ENCODE measurements at places on chromosomes 7 and 10.

DNA sequence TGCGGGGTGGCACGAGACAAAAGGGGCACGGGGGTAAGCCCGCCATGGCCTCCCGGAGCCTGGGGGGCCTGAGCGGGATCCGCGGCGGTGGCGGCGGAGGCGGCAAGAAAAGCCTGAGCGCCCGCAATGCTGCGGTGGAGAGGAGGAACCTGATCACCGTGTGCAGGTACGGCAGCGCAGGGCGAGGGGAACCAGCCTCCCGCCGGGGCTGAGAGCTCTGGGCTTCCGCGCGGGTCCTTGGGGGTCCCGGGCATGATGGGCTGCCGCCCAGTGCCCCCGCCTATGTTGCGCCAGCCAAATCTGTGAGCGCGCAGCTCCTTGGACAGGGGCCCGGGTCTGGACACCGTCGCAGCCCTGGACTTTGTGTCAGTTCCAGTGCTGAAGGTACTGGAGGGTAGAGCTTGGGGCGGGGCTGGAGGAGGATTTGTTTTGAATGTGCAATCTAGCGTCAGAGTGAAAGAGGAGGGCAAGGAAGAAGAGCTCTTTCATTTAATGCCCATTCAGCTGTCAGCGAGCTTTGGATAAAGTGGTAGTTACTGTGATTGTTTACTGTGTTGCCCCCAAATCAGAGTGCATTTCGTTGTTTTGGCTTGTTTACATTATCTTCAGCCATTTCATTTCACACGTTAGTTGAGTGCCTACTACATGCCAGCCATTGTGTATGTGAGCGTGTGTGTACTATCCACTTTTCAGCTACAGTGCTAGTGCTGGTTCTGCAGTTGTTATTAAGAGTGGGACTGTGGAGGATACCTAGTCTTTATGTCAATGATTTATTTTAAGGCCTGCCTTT lies 777 bp downstream of the RUNDC3B start:
- peak; percentile 12 for DNase-seq

DNA sequence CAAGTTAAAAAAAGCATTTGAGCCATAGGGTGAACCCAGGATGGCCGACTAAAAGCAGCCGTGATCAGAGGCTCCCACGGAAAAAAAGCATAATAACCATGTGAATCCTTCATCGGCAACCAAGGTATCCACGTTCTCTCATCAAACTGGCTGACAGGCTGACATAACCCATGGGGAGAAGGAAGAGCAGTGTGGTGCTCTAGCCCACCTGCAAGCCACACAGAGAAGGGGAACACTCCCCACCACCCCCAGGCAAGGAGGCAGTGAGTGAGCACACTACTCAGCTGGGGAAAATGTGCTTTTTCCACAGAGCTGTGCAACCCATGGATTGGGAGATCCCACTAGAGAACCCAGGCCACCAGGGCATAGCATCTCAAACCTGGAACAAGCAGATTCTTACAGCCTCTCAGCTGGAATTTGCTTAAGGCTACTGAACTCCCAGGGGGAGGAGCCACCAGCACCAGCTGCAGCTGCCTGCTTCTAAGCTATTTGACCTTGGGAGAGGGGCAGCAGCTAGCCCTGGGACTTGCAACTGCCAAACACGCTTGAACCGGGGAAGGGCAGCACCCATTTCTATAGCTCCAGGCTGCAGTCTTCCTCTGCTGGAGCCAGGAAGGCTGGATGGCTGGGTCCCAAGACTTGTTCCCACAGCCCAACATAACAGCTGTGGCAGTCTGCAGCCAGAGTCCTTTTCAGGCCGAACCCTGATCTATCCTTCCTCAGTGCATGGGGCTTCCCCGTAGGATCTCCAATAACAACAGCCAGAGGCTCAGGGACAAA lies 178.2 kb upstream of the NRG3 start:
- DNase-seq = no peak

GRCh38 chr7:128137181-128137580 lies 103.9 kb upstream of the LEP start:
- DNase-seq = no peak

GRCh38 chr10:15469111-15469510 lies 98.0 kb upstream of the FAM171A1 start:
- no peak for DNase-seq

GRCh38 chr7:80515298-80515697 lies 3.4 kb upstream of the GNAT3 start:
- DNase-seq = no peak

DNA sequence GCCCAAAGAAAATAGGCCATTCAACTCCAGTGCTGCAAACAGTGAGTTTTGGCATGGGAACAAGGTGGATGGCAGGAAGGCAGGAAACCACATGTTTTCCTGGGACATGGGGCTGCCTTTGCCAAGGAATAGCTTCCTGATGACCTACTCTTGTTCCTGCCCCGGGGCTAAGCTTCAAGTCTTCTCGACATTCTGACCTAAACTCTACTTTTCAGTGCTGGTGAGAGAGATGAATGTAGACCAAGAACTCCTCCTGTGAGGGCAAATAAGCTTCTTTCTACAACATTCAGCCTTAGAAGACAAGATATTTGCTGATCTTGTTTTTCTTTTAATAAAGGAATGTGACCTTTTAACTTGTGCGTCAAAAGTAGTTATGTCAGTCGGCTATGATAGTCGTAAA lies 199.0 kb downstream of the GPR37 start:
- DNase-seq = no peak

DNA sequence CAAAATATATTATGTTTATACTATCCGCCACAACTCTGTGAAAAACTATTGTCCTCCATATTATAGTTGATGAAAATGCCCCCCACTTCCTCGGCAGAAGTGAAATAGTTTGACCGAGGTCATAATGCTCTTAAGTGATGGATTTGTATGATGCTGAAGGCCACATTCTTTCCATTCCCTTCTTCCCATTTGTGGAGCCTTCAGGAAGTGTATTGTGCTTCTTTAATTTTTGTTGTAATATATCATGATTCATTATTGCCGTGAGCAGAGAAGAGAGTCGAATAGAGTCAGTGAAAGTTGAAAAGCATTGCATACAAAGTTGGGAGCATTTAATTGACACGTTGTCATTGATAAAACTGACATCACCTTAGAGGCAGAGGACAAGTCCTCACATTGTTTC lies 460.3 kb downstream of the SUGCT start:
- no peak for DNase-seq

DNA sequence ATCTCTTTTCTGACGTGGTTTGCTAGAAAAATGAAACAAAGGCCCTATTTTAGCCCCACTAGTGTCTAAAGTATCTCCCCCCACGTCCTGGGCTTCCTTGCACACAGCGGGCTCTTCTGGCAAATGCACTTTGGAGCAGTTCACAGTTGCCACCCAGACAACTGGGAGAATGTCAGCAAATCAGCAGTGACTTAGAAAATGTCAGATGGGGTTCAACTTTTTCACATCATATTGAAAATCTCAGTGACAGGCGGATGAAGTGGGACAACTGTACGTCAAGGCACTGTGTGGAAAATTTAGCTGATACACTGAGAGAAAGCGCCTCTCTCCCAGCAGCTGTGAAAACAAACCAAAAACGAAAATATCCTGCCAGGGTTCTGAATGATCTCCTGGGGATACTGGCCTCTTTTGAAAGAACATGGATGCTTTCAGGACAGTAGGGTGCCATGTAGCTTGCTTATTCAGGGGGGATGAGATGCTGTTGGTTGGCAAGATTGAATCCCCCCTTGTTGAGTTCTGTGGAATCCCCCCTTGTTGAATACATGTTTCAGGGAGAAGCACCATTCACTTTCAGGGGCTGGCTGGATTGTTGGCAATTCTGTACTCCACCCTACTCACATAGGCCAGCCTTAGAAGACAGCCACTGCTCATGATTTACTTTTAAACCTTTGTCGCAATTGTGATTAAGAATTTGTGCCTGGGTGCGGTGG lies 372.8 kb upstream of the CELF2 start:
- no peak for DNase-seq

DNA sequence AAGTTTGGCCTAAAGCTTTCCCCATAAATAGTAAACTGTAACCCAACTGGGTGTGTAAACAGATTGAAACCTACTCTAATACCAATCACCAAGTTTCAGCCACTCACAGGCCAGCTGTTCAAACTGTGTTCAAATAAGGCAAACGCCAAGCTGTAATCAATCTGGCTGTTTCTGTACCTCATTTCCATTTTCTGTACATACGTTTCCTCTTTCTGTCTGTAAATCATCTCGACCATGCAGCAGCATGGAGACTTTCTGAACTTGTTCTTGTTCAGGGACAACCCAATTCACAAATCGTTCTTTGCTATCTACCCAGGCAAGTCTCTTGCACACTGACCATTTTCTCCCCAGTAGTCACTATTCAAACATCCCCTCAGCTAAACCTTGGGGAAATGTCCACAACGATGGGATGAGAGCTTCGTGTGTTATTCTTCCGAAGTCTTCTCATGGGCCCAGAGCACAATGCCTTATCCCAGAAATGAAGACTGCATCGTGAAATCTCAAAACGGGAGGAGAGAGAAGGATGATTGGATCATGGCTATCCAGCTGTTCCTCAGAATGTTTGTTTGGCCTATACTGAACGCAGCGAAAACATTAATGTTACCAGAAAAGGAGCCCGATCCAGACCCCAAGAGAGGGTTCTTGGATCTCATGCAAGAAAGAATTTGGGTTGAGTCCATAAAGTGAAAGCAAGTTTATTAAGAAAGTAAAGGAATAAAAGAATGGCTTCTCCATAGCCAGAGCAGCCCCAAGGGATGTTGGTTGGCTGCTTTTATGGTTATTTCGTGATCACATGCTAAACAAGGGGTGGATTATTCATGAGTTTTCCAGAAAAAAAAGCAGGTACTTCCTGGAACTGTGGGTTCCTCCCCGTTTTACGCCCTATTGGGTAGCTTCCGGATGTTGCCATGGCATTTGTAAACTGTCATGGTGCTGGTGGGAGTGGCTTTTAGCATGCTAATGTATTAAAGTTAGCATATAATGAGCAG lies 86.2 kb downstream of the SLC16A9 start:
- DNase-seq = no peak

DNA sequence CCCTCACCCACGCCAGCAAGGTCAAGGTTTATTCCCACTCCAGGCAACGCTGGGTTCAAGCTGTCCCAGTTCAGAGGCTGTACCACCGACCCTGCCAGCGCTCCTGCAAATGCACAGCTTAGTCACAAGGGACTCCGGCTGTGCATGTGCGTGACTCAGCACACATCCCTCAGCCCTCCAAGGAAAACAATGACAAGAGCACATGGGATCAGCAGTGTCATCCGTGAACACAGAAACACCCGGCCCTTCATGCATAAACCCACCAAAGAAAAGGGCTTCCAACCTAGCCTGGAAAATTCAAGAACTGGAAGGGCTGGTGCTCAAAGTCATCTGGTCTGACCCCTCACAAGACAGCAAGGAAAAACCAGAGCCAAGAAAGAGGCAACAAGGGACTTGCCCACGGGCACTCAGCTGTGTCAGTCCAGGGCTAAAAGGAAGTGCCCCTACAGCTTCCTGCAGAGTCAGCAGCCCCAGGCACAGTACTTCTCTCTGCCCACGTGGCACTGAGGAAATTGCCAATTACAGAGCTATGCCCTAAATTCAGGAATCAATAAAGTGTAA lies 106.1 kb downstream of the KCNMA1 start:
- no peak for DNase-seq

- no peak for DNase-seq
Measured at GRCh38 chr7:139808427-139808826, 20.6 kb upstream of the TBXAS1 start.

DNA sequence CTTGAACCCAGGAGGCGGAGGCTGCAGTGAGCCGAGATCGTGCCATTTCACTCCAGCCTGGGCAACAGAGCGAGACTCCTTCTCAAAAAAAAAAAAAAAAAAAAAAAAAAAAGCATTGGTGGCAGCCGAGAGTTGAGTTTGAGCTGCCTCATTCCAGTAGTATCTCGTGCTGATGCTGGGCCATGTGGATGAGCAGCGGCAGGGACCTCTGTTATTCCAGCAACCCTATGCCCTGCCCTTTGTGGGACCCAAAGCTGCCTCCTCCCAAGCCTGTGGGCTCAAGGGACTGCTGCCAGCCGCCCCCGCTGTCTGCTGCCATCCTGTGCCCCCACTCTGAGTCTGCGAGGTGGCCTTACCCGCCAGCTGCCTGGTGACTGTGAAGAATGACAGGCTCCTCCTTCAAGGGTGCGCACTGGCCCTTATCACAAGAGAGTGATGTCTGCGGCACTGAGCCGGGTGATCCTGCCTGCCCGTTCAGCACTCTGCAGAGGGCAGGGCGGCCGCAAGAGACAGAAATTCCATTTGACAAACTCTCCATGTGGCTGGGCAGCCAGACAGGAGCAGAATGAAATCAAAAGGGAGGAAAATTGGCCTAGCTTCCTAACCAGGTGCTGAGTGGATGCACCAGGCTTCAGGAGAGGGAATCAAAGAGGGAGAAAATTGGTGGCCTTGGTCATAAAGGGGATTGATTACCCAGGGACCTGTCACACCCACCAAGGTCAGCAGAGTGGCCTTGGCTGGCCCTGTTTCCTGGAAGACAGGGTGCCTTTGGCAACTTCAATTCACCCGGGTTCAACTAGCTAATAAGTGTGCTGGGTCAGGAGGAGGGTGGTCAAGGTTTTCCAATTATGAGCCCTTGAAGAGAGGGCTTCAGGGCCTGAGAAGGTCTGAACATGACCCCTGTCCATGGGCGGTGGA lies 65.3 kb upstream of the ZMIZ1 start:
- no peak for DNase-seq

GRCh38 chr7:92720604-92721350 lies 115.6 kb downstream of the CDK6 start:
- no peak for DNase-seq

DNA sequence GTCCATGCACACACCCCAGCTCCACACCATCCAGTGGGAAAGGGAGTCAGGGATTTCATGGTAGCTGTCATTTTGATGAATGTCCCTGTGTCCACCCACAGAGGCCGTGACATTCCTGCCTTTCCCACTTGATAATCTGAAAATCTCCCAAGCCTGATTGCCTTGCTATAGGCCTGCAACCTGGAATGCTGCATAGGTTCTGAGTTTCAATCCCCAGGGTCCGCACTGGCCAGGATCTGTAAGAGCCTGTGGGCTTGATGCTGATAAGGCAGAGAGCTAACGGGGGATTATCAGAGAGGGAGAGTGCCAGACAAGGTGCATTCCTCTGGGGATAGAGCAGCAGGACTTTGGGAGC lies 57.5 kb downstream of the RBM20 start:
- DNase-seq = no peak

- DNase-seq = no peak
Measured at GRCh38 chr10:8873310-8873709, 818.8 kb downstream of the GATA3 start.

DNA sequence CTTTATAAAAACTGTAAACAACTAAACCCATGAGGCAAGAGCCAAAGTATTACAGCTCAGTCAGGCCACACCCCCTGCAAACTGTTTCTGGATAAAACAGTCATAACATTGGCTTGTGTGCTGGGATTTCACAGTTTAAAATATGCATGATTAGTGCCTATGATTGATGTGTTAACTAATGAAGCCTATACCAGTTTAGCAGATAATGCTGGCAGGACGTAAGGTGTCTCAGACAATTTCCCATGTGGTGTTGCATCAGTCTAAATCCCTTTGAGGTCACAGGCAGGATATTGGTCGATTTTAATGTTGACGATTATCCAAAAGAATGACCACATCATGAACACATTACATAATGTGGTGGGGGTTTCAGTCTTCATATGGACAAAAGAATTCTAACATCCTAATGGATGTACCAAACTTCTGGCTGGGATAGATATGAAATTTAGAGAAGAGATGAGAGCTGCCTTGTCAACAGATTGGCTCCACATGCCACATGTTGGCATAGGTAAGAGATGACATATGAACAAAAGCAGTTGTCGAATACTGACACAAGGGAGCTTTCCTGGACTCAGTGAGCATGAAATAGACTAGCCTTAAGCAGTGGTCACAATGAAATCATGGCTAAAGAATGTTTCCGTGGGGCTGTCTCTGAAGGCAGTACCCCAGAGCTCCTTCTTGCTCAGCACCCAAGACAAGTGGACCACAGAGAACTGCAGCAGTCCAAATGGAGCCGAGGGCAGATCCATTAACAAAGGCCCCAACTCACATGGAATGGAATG lies 445.6 kb downstream of the GFRA1 start:
- no peak for DNase-seq
